ENCODE measurements at places on chromosomes 7 and 10. TPM values are rescaled to one million over a fixed set of nuclear protein-coding genes. Genes with fewer than 3 reads are reported as not detected.

Gene DYNC1I1
- polyA plus RNA-seq = 0.18 TPM

Gene PRTFDC1
- 6.4 TPM for polyA plus RNA-seq

Gene ADIRF
- 96.5 TPM for polyA plus RNA-seq

Gene IKZF1
- polyA plus RNA-seq = not detected

Gene SH2D4B
- not detected for polyA plus RNA-seq

Gene VWC2
- polyA plus RNA-seq = not detected

Gene PRR15
- polyA plus RNA-seq = 5.4 TPM

Gene MCM10
- polyA plus RNA-seq = 9.4 TPM

Gene VWA2
- polyA plus RNA-seq = 0.12 TPM

Gene EFCAB10
- polyA plus RNA-seq = 0.13 TPM

Gene C7orf57
- polyA plus RNA-seq = 0.17 TPM

Gene EBF3
- polyA plus RNA-seq = 0.02 TPM

Gene ZNF485
- 1.8 TPM for polyA plus RNA-seq

Gene MACC1
- polyA plus RNA-seq = 1.8 TPM
